ENCODE measurements at places on chromosomes 7 and 10. TPM values are rescaled to one million over a fixed set of nuclear protein-coding genes. Genes with fewer than 3 reads are reported as not detected.

The ZNF467 gene
- polyA plus RNA-seq = 9.1 TPM

The ANKRD61 gene
- polyA plus RNA-seq = not detected

The MYO3A gene
- 29.6 TPM for polyA plus RNA-seq

The RADIL gene
- polyA plus RNA-seq = 15.3 TPM

The TRIM73 gene
- polyA plus RNA-seq = 2.3 TPM

The BICC1 gene
- polyA plus RNA-seq = 0.49 TPM

The VSTM4 gene
- 15.5 TPM for polyA plus RNA-seq

The BMPER gene
- 2.1 TPM for polyA plus RNA-seq

The POLR3A gene
- 15.5 TPM for polyA plus RNA-seq

The C10orf143 gene
- 5.4 TPM for polyA plus RNA-seq

DNA sequence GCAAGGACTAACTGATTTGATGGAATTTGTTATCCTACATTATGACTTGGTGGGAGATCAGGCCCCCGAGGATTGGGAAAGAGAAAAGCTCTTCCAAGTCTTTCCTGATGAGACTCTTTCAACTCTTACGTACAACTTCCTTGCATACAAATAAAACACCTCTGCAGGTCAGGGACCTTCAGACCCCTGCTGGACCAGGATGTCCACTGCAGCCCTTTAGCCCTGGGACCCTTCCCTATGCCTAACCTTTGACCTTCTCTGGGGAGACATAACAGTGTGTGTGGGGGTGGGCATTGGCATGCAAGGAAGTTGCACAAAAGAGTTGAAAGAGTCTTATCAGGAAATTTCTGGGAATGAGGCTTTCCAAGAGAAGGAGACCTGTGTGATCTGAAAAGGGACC lies 859.4 kb downstream of the TYW1 start:
- no peak for DNase-seq

DNA sequence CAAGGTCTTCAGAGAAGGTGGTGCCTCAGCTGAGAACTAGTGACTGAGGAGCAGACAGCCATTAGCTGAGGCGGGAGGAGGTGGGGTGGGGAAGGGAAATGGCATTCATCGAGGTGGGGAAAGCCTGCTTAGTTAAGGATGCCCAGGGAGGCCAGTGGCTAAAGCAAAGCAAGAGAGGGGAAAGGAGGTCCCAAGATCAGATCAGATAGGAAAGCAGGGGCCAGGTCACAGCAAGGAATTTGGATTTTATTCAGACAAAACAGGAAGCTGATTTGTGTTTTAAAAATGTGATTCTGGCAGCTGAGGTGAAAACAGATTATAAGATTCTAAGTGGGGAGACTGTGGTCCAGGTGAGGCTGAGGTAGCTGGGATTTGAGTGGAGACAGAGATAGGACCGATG lies 45.8 kb downstream of the CNNM1 start:
- no peak for DNase-seq

- DNase-seq = no peak
These were observed 7.8 kb upstream of the LFNG start for GRCh38 chr7:2511769-2512168.

- peak; percentile 23 for DNase-seq
These were observed 177.4 kb downstream of the PCLO start for GRCh38 chr7:82985144-82985802.

DNA sequence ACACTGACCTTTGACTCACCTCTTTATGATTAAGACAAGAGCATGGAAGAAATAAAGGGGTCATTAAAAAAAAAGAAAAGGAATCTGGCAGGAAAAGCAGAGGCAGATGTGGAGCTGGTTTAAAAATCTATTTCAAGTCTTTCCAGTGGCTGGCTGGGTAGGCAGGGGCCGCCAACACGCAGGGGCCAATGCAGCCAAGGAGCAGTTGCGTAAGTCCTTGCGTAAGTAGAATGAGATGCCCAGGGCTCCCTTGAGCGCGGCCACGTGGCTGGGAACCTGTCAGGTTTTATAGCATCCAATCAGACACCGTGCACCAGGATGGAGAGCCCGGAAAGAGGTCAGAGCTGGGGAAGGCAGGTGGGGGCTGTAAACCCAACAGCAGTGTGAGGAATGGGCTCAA lies 123.8 kb upstream of the INSYN2A start:
- no peak for DNase-seq

GRCh38 chr10:30364345-30365268 lies 15.5 kb upstream of the MTPAP start:
- no peak for DNase-seq

GRCh38 chr7:36151921-36152755 lies 916 bp upstream of the EEPD1 start:
- no peak for DNase-seq

DNA sequence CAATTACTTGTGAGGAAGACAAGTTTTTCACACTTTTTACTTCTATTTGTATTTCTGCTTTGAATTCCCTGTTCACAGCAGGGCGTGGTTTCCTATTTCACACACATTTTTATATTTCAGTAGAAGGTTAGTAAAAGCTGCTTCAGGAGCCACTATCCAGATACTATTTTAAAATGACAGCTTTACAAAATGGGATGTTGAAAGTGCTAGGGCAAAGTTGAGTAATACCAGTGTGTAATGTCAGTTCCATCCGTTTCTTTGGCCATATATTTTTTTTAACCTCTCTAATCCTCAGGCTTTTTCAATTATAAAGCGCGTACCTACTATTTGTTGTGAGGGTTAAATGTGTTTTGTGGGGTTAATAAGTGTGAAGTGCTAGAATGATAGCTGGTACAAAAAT lies 276.6 kb downstream of the GPR158 start:
- DNase-seq = no peak

GRCh38 chr7:130486954-130487436 lies 4.9 kb upstream of the MEST start:
- peak; percentile 67 for DNase-seq

GRCh38 chr7:138979226-138979979 lies 1.8 kb downstream of the KIAA1549 start:
- no peak for DNase-seq

DNA sequence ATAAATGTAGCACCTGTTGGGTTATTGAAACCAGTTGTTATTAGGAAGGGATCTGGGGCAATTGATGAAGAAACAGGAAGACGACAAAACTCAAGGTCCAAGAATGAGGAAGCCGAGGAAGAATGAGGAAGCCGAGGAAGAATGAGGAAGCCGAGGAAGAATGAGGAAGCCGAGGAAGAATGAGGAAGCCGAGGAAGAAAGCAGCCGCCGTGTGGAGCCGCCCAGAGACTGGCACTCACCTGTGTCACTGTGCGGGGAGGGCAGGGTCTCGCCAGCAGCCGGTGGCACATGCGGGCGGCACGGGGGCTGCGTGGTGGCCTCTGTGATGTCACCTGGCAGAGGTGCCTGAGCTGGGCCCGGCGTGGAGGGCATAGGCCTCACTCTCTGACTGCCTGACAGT lies 71.1 kb upstream of the CFAP46 start:
- DNase-seq = no peak

All from brain (organoid and tissue), 16 donors.